Heart left ventricle (tissue), 16 donors: ENCODE measurements at places on chromosomes 3 and 15.

- no peak for DNase-seq
Measured at GRCh38 chr3:115968871-115969270, 345.6 kb downstream of the GAP43 start.

DNA sequence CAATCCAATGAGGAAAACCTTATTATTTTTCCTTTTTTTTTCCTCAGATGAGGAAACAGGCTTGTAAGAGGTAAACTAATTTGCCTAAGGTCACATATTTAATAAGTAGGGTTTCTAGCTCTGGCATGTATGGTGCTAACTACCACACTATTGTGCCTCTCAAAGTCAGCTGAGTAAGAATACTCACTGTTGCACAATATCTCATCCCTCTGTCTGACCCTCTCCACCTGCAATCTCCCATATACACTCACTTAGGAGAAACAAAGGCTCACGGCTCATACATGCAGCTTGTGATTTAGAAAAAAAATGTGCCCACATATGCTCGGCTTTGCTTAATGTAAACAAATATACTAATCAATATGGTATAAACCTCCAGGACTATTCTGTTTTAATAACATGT is 10.4 kb upstream of the ARIH1 start:
- no peak for DNase-seq

GRCh38 chr3:137970914-137971831 is 38.8 kb upstream of the CLDN18 start:
- DNase-seq, result peak; percentile 67

DNA sequence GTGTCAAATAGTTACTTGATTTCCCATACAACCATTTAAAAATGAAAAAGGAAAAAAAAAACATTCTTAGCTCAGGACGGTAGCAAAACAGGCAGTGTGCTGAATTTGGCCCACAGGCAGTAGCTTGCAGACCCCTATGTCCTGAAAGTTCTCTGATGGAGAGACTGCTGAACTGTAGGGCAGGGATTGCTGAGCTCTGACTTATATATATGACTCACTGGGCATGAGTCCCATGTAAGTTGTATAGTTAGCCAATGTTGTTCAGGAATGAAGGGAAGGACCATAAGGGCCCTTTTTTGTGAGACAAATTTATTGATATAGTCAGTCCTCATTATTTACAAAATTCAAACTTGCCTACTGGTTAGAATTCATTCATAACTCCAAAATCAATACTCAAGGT is 36.9 kb upstream of the FRMD4B start:
- no peak for DNase-seq

DNA sequence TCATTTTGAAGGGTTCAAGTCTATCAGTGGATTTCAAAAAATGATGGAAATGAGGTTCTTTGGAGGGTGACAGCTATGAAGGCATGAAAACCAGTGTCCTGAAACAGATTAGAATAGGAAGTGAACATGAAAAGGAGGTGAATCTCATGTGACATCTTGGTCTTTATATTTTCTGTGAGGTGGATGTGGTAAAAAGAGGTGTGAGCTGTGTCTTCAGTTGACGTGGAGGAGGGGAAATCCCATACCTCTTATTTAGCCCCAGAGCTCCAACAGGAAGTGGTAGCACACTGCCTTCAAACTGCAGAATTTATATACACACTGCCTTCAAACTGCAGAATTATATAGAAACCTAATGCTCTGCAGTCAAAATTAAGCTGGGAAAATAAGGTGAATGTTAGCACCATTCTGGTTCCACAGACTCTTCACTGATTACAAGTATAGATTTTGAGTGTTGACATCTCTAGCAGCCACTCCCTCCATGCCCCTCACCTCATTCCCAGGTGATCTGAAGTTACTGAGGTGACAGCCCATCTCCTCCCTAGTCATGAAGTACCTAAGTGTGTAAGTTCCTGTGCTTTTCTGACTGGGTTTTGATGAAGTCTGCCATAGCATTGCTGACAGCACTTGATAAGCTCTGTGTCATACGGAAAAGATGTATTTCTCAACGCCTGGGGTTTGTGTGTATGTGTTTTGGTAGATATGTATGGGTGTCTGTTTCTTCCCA is 2.7 kb downstream of the RAB8B start:
- DNase-seq, result no peak
